Right ventricle myocardium superior (tissue), 1 donor: ENCODE measurements at places on chromosomes 1 and 21. TPM values are rescaled to one million over a fixed set of nuclear protein-coding genes. Genes with fewer than 3 reads are reported as not detected.

Gene LHX8
- total RNA-seq: not detected

Gene ARHGAP29
- 27.5 TPM for total RNA-seq

Gene HMCN1
- 5.7 TPM for total RNA-seq

Gene ATP1A4
- total RNA-seq: 0.40 TPM

Gene RNPC3
- 18.7 TPM for total RNA-seq

Gene CDC20
- 0.83 TPM for total RNA-seq

Gene TCEA3
- 72.7 TPM for total RNA-seq

DNA sequence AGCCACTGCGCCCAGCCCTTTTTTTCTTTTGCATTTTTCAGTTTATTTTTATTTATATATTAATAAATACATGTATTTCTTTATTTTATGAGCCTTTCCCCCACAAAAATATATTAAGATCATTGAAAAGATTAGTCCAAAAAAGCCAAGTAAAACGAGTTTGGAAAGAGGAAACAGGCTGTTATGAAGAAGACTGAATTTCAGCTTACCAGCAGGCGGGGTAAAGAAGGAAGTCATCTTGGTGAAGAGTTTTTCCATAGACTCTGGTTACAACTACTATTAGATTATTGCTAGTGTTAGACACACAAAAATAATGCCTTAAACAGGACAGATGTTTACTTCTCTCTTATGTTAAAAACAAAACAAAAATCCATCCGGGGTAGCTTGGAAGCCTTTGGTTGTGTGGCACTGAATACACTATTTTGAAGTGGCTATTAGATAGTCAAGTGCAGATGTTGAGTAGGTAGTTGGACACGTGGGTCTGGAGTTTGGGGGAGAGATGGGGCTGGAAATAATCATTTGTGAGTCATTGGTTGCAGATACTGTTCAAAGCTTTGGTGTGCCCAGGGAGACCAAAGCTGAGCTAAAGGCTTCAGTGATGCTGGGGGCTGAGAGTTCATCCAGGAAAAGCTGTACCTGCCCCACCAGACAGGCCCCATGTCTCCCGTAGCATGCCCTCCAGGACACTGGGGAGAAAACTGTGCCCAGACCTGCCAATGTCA lies 8.7 kb upstream of the LRRC71 start:
- peak; percentile 2 for DNase-seq

- no peak for DNase-seq
Observed at GRCh38 chr1:53521924-53522552, 62.8 kb downstream of the DMRTB1 start.

DNA sequence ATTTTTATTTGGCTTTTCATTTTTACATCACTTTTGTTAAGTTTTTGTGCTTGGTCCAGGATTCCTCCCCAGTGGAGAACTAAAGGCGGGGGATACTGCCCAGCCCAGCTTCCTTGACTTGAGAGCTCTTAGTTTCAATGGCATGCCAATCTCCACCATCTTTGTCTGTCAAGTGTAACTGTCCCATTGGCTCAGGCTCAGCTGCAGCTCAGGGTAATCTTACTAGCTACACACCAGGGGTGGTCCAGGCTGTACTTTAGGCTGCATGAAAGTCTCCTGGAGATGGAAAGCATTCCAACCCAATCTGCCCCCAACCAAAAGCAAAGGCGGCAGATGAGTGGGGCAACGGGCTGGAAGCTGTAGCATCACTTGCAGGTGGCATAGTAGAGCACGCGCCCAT lies 31.4 kb downstream of the CAMK1G start:
- DNase-seq: no peak

- no peak for DNase-seq
Observed at GRCh38 chr1:172390301-172390682, 30.2 kb upstream of the C1orf105 start.

- no peak for DNase-seq
Observed at GRCh38 chr1:98112626-98113025, 191.8 kb upstream of the DPYD start.

DNA sequence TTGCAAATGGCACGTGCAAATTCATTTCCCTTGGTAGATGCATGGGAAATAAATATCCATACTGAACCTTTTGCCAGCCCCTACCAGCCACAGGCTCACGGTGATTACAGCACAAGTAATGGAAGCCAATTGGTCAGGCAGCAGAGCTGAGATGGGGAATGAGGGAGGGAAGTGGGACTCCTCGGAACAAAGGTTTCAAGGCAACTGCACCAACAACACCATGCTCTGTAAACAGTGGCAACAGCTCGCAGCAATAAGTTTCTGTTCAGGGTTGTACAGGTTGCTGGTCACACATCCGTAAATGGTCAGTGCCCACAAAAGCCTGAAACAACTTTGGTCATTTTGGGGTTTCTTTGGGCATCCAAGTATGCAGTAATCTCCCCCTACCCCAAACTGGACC lies 62.7 kb upstream of the LPGAT1 start:
- DNase-seq: no peak

- DNase-seq: peak; percentile 40
Observed at GRCh38 chr1:71919811-71920509, 362.4 kb downstream of the NEGR1 start.

DNA sequence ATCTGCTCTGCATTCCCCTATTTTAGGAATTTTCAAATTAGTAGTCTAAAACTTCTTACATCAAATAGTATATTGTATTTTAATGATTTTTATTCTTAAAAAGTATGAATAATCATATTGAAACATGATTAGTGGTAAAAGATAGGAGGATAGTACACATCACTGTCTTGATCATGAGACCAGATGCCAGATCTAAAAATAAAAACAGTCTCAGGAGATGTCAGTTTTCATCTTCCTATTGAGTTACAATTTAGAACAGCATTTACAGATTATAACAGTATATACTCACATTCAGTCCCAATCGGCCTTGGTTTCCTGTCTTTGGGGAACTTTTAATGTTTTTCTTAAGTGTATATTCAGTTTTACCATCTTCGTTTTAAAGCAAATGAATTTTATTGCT lies 95.9 kb downstream of the USP25 start:
- no peak for DNase-seq

GRCh38 chr21:46402421-46402820 lies 56.3 kb upstream of the DIP2A start:
- DNase-seq: peak; percentile 11

- DNase-seq: peak; percentile 79
Observed at GRCh38 chr1:67053535-67053784, 488 bp downstream of the SLC35D1 start.

GRCh38 chr1:11098931-11099309 lies 749 bp downstream of the EXOSC10 start:
- no peak for DNase-seq

DNA sequence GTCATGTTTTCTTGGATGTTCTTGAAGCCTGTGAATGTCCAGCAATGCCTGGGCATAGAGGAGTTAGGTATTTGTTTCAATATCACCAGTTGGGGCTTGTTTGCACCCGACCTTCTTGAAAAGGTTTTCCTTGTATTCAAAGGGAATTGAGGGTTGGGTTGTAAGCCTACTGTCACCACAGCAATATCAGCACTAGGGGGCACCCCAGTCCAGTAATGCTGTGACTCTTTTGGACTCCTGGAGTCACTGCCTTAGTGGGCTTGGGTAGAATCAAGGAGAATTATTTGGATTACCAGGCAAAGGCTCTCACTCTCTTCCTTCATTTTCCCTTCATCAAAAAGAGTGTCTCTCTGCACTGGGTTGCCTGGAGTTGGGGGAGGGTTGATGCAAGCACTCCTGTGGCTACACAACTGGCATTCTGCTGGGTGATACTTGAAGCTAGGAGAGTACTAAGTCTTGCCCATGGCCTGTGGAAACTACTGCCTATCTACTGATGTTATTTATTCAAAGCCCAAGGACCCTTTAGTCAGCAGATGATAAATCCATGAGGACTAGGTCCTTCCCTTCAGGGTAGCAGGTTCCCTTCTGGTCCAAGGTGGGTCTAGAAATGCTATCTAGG lies 34.5 kb downstream of the OR10R2 start:
- no peak for DNase-seq

DNA sequence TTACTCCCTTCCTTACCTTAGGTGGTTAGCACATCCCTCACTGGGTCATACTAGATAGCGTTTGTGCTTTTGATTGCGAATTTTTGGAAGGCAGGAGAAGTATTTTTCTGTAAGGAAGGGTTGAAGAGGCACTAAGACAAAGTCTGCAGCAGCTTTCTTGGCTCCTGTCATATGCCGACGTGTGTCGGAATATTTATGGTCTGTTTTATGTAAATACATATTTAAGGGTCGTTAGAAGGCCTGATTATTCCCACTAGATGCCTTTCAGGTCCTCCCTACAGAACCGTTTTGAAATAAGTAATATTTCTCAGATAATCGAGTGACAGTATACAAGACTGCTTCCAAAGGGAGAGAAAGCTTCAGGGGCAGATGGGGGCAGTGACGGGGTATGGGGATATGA lies 10.0 kb downstream of the RNF220 start:
- DNase-seq: no peak

DNA sequence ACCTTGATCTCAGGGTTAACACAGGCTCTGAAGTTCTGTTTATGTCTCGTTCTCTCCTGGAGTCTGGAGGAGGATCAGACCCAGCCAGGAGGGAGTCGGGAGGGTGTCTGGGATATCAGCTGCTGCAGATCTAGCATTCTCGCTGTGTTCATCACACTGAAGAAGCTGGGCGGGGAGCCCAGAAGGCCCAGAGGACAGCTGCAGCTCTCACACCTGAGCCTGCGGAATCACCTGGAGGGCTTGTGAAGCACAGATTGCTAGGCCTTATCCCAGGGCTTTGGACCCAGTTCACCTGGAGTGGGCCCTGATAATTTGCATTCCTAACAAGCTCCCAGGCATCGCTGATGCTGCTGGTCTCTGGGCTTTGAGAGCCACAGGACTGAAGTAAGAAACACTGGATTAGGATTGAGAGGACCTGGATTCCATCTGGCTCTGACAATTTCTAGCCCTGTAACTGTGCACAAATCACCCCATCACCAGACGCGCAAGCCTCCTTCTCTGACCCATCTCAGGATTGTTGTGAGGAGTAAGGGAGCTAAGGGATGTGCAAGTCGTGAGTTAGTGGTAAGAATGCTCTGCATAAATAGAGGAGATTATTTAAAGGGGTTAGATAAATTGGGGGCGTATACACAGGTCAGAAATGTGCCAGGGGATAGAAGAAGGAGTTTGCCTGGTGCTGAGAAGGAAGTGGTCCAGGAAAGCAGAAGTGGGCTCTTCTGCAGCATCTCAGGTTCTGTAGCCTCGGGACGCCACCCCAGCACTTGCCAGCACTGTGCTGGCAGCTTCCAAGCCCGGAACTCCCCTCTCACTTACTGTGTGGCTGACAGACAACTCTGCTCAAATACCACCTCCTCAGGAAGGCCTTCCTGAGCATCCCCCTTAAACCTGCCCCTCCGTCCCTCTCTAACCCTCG lies 19.1 kb downstream of the ABCA4 start:
- no peak for DNase-seq

DNA sequence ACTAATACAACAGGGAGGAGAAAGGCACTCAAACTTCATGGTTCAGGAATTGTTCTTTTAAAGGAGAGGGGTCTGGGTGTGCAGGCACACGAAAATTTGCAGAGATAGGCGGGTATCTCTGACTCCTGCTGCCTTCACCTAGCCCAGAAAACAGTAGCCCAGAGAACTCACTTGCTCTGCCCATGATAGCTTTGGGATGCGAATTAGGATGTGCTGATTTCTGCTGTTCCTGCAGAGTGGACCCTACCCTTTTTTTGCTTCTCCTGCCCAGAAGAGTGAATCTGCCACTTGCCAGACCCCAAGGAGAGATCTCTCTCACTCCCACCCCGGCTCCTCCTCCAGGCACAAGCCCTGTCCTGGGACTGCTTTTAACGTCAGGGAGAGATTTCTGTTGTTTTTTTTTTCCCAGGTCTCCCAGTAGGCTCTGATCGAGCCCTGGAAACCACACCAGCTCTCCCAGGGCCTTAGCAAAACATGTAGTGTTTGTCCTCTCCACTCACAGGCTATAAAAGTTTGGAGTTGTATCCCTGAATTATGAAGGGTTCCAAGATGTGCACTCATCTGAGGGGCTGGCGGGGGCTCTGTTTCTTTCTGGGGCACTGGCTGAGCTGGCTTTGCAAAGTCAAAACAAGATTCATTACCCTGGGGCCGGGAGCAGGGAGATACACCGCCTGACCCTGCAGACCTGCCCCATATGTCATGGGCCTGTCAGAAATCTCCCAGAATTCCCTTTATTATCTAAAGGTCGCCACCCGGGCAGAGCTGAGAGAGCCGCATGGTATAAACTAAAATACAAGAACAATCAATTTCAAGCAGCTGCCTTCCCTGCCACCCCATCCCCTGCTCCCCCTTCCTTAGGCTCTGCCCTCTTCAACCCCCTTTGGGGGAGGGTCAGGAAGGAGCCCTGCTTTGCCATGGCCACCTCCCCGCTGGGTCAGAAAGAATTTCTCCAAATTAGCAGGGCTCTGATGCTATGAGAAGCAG lies 17.9 kb downstream of the PLXNA2 start:
- DNase-seq: no peak

DNA sequence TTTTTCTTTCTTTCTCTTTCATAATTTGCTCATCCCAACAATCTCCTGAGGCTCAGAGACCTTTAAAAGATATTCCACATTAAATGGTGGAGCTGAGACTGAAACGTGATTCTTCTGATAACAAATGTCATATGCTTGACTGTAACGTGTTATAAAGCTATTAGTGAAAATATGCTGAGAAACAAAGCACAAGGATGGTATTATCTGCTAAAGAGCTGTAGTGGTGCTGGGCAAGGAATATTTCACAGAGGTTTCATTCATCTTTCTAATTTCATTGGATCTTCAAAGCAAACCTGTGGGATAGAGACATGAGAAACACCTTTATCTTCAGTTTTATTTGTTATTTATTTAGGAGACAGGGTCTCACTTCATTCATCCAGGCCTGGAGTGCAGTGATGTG lies 98.1 kb upstream of the WLS start:
- DNase-seq: no peak

- no peak for DNase-seq
Observed at GRCh38 chr1:180131510-180131909, 23.2 kb upstream of the QSOX1 start.
